Glutamatergic neuron (in vitro differentiated cells): ENCODE measurements at places on chromosomes 5 and 9. TPM values are rescaled to one million over a fixed set of nuclear protein-coding genes. Genes with fewer than 3 reads are reported as not detected.

GRCh38 chr5:79032031-79032695 lies 37.3 kb downstream of the DMGDH start:
- no peaks in the 10 kb centered on the region for H3K36me3 ChIP-seq
- H3K4me1 ChIP-seq = no peaks in the 10 kb centered on the region
- no peak for DNase-seq
- no peak overlapping the region for H3K27ac ChIP-seq

- H3K27ac ChIP-seq = no peak overlapping the region
- no peaks in the 10 kb centered on the region for H3K4me1 ChIP-seq
- H3K4me3 ChIP-seq = no peak overlapping the region
- DNase-seq = no peak
- peaks cover 3% of the 10 kb centered on the region for H3K27me3 ChIP-seq
These were observed 12.6 kb downstream of the PDE6A start for GRCh38 chr5:149931992-149932436.

The ADAM19 gene
- total RNA-seq = 41.2 TPM

The SLC25A2 gene
- total RNA-seq = 1.9 TPM

The PCDHAC2 gene
- total RNA-seq = 6.0 TPM

- no peak for DNase-seq
- H3K4me3 ChIP-seq = no peak overlapping the region
- no peak overlapping the region for H3K27ac ChIP-seq
- no peaks in the 10 kb centered on the region for H3K4me1 ChIP-seq
- H3K27me3 ChIP-seq = no peaks in the 10 kb centered on the region
These were observed 537.8 kb upstream of the PTGER4 start for GRCh38 chr5:40141896-40142295.

The PCDHGA6 gene
- 6.3 TPM for total RNA-seq

The ARAP3 gene
- total RNA-seq = 8.6 TPM

DNA sequence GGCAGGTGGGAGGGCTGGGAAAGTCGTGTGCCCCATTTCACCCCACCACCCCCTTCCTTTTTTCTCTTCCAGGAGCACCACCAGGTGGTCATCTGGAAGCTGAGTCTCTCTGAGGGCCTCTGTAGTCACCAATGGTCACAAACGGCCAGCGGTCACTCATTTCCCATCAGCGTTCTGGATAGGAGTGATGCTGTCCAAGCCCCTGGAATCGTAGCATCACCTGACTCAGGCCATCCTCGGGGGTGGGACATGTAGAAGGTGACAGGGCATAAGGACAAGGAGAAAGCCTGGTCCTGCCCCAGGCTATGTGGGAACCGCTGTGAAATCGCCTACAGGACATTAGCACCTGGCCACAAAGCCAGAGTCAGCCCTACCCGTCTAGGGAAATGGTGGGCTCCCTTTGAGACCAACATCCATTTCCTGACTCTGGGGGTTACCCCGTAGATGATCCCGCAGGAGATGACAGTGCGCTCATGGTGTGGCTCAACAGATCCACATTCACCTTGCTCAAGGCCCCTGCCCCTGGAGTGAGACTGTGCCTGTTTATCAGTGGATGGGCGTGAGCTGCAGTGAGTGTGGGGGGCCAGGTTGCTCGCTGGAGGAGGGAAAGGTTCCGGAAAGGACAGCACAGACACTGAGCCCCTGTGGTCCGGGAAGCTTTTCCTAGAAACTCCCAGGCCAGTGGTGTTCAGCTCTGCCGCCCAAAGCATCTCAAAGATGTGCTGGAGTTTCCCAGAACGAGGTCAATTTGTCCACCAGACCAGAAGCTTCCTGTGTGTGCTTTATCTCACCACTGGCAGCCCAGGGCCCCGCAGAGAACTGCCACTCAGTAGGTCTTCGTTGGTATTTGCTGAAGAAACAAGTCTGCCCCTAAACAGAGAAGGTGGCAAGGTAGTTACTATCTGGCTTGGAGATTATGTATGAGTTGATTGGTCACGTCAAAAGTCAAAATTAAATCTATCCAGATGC lies 61.1 kb upstream of the UNC5A start:
- peaks cover 6% of the 10 kb centered on the region for H3K27me3 ChIP-seq
- H3K4me1 ChIP-seq = peaks cover 6% of the 10 kb centered on the region
- no peak overlapping the region for H3K27ac ChIP-seq
- no peak overlapping the region for H3K4me3 ChIP-seq

The IPO11 gene
- total RNA-seq = 23.5 TPM

The CNTFR gene
- 170 TPM for total RNA-seq

The LCNL1 gene
- total RNA-seq = not detected

DNA sequence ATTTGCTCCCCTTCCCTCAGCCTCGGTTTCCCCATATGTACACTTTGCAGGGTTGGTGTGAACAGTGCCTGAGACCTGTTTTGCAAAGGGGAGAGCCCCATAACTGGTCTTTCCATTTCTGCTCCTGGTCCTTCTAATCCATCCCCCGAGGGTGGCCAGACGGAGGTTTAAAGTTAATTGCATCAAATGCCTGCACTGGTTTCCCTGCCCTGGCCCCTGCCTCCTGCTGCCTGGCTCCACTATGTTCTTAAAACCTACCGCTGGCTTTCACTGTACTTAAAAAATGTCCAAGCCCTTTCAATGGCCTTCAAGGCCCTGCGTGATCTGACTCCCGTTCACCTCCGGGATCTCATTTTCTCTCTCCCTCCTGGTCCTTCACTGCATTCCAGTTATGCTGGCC lies 183.0 kb downstream of the RGS3 start:
- peaks cover 2% of the 10 kb centered on the region for H3K4me1 ChIP-seq
- peaks cover 5% of the 10 kb centered on the region for H3K27me3 ChIP-seq
- peak overlapping the region; percentile 50 for H3K4me3 ChIP-seq
- no peaks in the 10 kb centered on the region for H3K36me3 ChIP-seq

DNA sequence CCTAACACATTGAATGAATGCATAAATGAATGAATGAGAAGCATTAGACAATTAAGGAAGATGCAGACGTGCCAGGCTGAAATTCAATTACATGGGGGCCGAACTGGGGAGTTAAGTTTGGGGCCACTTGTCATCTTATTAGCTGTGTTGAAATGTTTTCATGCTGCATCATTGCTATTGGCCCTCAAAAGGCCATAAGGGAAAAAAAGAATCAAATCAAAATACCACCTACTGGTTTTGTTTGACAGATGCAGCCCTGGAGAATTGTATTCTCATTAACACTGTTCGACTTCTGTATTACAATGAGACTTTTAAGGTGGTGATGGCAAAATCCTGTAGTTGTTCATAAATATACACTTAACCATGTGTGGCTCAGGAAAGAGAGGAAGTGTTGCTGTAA lies 38.4 kb downstream of the UBE2QL1 start:
- no peak for DNase-seq
- H3K36me3 ChIP-seq = no peaks in the 10 kb centered on the region
- no peak overlapping the region for H3K27ac ChIP-seq
- peaks cover 7% of the 10 kb centered on the region for H3K27me3 ChIP-seq

- no peaks in the 10 kb centered on the region for H3K27me3 ChIP-seq
- H3K4me3 ChIP-seq = no peak overlapping the region
- H3K27ac ChIP-seq = no peak overlapping the region
- no peaks in the 10 kb centered on the region for H3K4me1 ChIP-seq
- no peaks in the 10 kb centered on the region for H3K36me3 ChIP-seq
- no peak for DNase-seq
These were observed 19.8 kb downstream of the SLC22A4 start for GRCh38 chr5:132313961-132314432.

The OTP gene
- total RNA-seq = 0.17 TPM

GRCh38 chr9:136821826-136822544 lies 14.2 kb downstream of the RABL6 start:
- H3K36me3 ChIP-seq = peaks cover 4% of the 10 kb centered on the region
- H3K4me3 ChIP-seq = peak overlapping the region; percentile 32
- H3K27ac ChIP-seq = peak overlapping the region; percentile 59

DNA sequence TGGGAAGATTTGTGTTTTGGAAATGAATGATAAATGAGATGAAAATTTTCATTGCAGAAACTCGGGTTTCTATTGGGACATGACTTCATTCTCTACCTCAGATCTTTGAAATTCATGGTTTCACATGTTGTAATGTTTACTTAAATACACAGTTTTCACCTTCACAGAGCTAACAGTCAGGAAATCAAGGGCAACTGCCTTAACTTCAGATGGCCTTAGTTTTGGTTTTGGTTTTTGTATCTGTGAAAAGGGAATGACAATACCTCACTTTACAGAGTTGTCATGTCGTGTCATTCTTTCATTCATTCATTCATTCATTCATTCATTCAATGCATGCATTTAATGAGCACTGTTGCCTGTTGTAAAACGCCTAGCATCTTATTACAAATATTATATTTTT lies 41.9 kb downstream of the NIM1K start:
- H3K27ac ChIP-seq = no peak overlapping the region
- DNase-seq = no peak
- no peaks in the 10 kb centered on the region for H3K4me1 ChIP-seq
- no peaks in the 10 kb centered on the region for H3K36me3 ChIP-seq
- H3K27me3 ChIP-seq = peaks cover 2% of the 10 kb centered on the region
- no peak overlapping the region for H3K4me3 ChIP-seq

GRCh38 chr9:114500697-114501292 lies 4.5 kb downstream of the WHRN start:
- H3K27me3 ChIP-seq = peaks cover 3% of the 10 kb centered on the region
- H3K4me1 ChIP-seq = peaks cover 40% of the 10 kb centered on the region
- no peaks in the 10 kb centered on the region for H3K36me3 ChIP-seq

The CD14 gene
- 0.64 TPM for total RNA-seq

DNA sequence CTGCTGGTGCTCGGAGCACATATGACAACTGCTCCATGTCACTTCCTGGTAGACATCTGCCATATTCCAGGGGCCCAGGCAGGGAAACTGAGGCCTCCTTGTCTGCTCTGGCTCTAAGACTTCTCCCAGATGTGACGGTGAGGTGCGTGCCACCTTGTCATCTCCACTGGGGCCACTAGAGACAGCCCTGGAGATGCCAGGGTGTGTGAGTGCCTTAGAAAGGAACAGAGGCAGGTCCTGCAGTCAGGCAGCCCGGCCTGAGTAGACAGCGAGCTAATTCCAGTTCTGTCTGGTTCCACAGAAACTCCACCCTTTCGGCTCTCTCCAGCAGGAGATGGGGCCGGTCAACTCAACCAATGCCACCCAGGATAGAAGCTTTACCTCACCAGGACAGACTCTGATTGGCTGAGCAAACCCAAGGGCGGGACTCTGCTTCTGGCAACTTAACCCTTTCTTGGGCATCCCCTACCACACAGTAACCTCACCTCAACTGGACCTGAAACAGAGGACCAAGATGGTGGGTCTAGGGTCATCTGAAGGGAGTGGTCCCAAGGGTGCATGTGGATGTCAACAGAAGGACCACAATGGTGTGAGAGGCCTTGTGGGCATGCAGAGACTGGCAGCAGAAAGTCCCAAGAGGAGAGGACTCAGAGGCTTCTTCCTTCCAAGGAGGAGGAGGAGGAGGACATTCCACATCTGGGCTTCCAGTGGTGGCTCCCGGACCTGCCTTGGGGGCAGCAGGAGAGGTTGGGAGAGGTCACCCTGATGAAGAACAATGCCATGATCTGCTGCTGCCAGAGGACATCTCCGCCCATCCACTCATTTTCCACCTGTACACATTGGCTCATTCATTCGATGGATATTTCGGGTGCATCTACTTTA lies 77.7 kb downstream of the RGS3 start:
- peaks cover 51% of the 10 kb centered on the region for H3K4me1 ChIP-seq
- H3K4me3 ChIP-seq = no peak overlapping the region
- peak overlapping the region; percentile 38 for H3K27ac ChIP-seq
- peak; percentile 63 for DNase-seq

- peaks cover 5% of the 10 kb centered on the region for H3K27me3 ChIP-seq
- peaks cover 29% of the 10 kb centered on the region for H3K4me1 ChIP-seq
These were observed 31.3 kb downstream of the RAI14 start for GRCh38 chr5:34687269-34688011.

GRCh38 chr9:128383007-128383753 lies 12.0 kb downstream of the URM1 start:
- DNase-seq = peak; percentile 64
- peaks cover 11% of the 10 kb centered on the region for H3K27me3 ChIP-seq
- peaks cover 59% of the 10 kb centered on the region for H3K4me1 ChIP-seq
- peak overlapping the region; percentile 98 for H3K27ac ChIP-seq
- no peaks in the 10 kb centered on the region for H3K36me3 ChIP-seq

- no peak for DNase-seq
- no peak overlapping the region for H3K27ac ChIP-seq
- H3K27me3 ChIP-seq = no peaks in the 10 kb centered on the region
These were observed 168.1 kb downstream of the NR3C1 start for GRCh38 chr5:143235423-143235822.

The PELO gene
- 7.5 TPM for total RNA-seq

DNA sequence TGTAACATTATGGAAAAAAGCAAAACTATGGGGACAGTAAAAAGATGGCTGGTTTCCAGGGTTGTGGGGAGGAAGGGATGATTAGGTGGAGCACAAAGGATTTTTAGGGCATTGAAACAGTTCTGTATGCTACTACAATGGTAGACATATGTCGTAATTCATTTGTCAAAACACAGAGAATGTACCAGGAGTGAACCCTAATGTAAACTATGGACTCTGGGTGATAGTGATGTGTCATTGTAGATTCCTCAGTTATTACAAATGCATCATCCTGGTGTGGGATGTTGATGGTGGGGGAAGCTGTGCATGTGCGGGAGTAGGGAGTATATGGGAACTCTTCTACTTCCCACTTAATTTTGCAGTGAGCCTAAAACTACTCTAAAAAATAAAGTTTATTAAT lies 135.0 kb upstream of the GABRP start:
- no peak overlapping the region for H3K27ac ChIP-seq
- DNase-seq = no peak
- H3K36me3 ChIP-seq = no peaks in the 10 kb centered on the region
- H3K27me3 ChIP-seq = peaks cover 2% of the 10 kb centered on the region

DNA sequence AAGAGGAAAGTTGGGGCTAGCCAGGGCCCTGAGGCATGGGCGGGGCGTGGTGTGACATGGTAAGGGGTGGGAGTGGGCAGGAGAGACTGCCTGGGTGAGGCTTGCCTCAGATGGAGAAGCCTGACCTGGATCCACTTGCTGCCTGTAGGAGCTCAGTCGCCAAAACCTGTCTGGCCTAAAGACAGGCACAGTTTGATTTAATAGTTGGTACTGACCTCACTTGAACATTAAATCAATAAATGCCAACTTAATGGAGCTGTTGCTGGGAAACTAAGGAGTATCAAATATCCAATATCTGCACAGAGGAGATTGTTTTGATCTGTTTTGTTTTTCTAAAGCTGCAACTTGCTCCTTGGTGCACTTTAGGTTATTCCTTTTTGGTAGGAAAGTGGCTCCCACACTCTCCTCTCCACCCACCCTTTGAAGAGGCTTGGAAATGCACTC lies 86.4 kb downstream of the RCL1 start:
- no peak for DNase-seq
- H3K4me3 ChIP-seq = no peak overlapping the region
- H3K4me1 ChIP-seq = no peaks in the 10 kb centered on the region
- no peak overlapping the region for H3K27ac ChIP-seq
- no peaks in the 10 kb centered on the region for H3K27me3 ChIP-seq
- no peaks in the 10 kb centered on the region for H3K36me3 ChIP-seq

- H3K36me3 ChIP-seq = no peaks in the 10 kb centered on the region
- H3K27me3 ChIP-seq = no peaks in the 10 kb centered on the region
- H3K4me3 ChIP-seq = no peak overlapping the region
- no peak overlapping the region for H3K27ac ChIP-seq
- H3K4me1 ChIP-seq = no peaks in the 10 kb centered on the region
These were observed 18.6 kb upstream of the IFNB1 start for GRCh38 chr9:21096172-21096900.

The GARIN3 gene
- not detected for total RNA-seq

DNA sequence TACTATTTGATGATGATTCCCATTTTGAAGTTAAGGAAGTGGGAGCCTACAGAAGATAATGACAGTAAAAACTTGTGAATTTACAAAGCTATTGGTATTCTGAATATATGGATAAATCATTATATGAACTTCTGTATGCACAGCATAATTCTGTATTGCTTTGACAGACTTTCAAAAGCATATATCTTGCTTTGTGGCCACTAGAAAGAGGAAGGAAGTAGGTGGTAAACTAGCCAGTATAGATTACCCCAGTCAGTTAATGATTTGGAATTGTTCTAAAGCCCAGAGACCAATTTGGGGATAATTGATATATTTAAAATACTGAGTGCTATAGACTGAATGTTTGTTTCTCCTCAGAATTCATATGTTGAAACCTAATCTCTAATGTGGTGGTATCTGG lies 53.0 kb downstream of the NR2F1 start:
- H3K4me1 ChIP-seq = no peaks in the 10 kb centered on the region
- H3K27ac ChIP-seq = no peak overlapping the region
